ENCODE measurements at places on chromosomes 5 and 9.

GRCh38 chr5:136155761-136156160 is 23.1 kb downstream of the SMAD5 start:
- no peak for DNase-seq

DNA sequence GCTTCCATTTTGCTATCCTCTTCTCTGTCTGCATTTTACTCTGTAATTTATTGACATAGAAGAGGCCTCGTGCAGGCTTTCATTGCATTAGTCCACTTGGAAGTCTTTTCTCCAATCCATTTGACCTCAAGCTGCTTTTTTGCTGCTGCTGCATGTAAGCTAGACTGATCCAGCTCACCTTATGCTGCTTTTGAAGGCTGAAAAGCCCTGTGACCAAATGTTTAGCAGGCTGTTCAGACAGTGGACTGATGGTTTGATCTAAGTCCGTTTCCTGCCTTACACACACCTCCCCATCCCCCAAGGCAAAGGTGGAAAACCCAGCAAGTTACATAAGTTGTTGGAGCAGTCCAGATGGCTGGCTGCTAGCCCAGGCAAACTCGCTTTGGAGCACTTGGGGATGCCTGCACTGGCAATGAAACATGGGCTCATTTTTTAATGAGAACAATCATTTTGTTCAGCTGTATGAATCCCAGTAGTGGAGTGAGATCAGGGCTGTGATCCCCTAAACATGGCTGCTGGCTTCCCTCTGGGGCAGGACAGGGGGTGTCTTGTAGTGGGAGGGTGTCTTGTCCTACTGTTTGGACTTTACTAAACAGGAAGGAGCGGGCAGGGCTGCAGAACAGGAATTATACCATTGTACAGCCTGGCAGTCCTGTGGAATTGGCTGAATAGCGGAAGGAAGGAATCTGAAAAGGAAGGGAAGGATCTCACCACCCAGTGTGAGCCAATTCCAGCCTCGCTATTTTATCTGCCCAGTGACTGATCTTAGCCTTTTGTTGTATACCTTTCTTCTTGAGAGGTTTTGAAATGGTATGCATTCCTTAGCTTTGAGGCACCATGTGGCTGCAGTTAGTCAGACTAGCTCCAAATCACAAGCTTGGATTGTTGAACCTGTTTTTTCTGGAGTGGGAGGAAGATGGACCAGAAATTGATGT is 212.0 kb downstream of the ARHGAP26 start:
- no peak for DNase-seq

- DNase-seq = no peak
These were observed 91.7 kb downstream of the EDIL3 start for GRCh38 chr5:84292788-84293653.

DNA sequence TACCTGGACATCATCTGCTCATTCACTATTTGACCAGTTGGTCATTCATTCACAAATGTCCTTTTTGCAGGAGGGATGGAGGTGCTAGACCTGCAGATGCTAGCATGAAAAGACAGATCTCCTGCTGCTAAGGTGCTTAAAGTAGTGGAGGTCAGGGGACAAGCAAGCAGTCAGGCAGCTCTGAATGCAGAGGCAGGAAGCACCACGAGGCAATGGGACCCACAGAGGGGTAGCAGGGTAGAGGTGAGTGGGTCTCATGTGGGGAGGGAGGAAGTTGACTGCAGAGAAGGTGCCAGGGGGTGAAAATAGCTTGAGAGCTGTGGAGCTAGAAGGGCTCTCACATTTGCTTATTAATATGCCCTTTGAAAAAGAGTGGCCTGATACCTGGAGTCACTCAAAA is 25.2 kb downstream of the FXN start:
- no peak for DNase-seq

GRCh38 chr5:137335493-137335892 is 163.6 kb downstream of the SPOCK1 start:
- no peak for DNase-seq

DNA sequence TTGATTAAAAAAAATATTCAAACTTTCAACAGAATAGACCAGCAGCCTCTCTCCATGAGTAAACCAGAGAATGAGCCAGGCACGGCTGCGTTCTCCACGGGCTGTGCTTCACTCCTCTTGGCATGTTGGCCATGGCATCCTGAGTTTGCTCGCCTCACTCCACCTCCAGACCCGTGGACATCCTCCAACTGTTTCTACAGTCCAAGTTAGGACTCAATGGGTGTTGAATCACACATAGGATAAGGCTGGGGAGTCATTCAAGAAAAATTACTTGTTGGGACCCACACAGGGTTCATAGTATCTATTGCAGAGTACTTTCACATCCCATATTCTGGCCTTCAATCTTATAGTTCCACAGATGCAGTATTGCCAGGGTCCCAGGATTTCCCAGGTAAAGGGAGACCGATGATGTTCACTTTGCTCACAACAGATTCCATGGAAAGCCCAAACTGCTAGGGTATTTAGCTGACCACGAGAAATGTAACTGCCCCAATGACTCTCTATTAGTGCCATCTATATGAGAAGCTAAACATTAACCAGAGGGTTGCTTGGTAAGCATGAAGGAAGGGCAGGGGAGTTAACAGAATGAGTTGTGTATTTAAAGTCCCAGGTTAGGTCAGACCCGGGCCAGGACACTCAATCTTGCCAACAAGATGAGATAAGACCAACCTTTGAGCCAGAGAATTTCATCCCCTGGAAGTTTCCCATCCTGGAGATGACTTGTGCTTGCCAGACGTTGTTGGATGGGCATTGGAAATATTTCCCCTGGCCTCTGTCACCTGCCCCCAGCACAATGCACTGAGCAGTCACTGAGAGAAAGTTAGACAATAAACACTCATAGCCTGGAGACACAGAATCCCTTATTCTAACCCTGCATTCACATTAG is 19.7 kb upstream of the GDA start:
- no peak for DNase-seq

- no peak for DNase-seq
These were observed 60.4 kb upstream of the RGMB start for GRCh38 chr5:98713027-98713426.

- DNase-seq = no peak
These were observed 136.4 kb upstream of the TAS2R1 start for GRCh38 chr5:9766581-9766980.

- DNase-seq = no peak
These were observed 32.4 kb upstream of the GAS1 start for GRCh38 chr9:86979657-86980056.

DNA sequence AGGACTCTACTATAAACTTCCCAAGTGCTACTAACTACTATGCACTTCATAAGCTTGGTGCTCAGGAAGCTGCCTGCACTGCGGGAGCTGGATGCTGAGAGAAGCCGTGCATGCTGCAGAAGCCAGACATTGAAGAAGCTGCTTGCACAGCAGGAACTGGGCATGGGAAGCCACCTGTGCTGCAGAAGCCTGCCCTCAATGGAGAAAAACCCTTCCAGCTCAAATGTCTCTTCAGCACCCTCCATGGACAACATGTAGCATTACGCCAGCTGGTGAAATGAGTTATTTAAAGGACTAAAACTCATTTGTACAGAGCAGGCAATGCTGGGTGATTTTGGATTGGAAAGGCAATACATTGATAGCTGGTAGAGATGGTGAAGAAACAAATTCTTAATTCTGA is 247.2 kb downstream of the KIF4B start:
- DNase-seq = no peak

DNA sequence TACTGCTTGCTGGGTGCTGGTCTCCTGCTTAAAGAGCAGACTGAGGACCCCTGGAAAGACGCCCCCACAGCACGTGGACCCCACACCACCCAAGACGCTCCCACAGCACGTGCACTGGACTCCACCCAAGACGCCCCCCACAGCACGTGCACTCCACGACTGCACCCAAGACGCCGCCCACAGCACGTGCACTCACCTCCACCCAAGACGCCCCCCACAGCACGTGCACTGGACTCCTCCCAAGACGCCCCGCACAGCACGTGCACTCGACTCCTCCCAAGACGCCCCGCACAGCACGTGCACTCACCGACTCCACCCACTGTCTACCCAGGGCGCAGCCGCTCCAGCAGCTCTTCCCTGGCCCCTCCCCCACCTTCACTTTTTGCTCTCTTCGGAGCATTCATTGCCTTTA is 50.5 kb downstream of the EHMT1 start:
- DNase-seq = no peak

DNA sequence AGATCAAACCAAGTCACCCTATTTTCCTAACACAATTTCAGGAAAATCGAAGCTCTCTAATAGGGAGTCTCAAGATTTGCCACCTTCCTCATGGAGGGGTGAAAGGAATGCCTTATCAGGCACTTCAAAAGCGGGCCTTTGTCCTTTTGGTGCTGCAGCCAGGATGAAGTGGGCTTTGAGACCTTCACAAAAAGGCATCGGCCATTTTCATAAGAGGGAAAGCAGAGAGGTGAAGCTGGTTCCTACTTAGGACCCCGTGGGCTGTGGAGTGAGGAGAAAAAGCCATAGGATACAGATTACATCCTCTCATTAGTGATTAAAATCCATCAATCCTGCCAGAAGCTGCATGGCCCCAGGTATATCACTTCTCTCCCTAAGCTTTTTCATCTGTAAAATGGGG is 859 bp downstream of the CDKN2AIPNL start:
- no peak for DNase-seq

- DNase-seq = no peak
These were observed 7.7 kb downstream of the SLC2A8 start for GRCh38 chr9:127404631-127405030.

- no peak for DNase-seq
These were observed 27.1 kb downstream of the DPYSL3 start for GRCh38 chr5:147482706-147483180.

DNA sequence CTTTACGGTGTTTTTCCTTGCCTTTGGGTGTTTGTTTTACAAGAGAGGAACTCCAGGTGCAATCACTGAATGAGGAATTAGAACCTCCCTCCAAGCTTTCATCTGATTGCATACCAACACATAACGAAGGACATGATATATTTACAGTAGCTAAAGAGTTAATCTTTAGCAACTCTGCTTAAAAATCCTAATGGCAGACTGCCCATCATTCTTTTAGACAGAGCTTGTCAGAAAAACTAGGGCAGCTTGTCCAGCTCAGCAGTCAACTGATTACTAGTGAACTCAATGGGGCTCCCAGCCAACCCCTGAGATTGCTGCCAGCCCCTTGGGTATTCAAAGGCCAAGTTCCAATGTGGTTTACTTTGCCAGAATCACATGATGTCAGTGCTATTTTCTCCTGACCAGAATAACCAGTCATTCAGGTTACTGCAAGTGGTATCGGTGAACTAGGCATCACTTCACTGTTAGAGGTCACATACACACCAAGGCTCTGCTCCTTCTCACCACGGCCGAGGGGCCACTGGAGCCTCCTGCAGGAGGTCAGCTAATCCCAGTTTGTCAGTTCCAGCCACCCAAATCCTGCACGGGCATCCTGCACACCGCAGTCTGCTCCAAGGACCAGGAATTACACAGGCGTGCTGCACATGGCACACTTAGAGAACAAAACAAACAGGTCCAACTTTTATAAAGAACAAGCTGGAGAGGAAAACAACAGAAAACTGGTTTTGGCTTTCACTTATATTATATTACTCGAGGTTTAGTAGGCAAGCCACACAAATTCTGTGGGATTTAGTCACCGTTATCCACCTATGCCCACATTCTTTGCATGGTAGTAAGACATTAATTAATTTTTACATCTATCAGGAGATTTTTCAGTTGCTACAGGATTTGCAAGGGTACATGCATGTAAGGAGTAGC is 62.5 kb downstream of the NFIB start:
- DNase-seq = peak; percentile 36

GRCh38 chr5:149609640-149610219 is 28.4 kb downstream of the ARHGEF37 start:
- DNase-seq = no peak

DNA sequence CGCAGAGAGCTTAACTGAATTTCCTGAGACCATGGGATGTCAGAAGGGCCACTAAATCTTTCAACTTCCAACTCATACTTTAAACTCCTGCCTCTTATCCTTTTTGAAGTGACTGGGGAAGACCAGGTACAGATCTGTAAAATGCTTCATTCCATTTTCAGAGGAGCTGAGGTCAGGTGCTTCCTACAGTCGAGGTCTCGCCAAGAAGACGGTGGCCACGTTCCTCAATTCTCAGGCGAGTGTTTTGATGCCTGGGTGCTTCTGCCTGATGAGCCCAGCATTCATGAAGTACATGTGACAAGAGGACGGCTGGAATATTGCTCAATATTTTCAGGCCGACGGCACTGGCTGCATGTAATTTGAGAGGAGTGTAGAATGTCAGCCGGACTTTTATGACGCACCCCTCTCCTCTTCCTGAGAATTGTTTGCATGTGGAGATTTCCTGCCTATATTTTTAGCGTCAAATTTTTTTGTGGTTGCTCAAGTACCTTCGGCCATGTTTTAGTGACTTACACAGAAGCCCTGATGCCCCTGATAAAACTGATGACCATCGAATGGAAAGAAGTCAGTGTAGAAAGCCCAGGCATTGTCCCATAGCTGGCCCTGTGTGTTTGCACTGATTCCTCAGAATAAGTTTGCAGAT is 38.8 kb upstream of the GLRX start:
- peak; percentile 95 for DNase-seq

GRCh38 chr5:121053055-121053985 is 589.2 kb downstream of the PRR16 start:
- no peak for DNase-seq

GRCh38 chr9:123353041-123353440 is 3.0 kb upstream of the CRB2 start:
- no peak for DNase-seq

DNA sequence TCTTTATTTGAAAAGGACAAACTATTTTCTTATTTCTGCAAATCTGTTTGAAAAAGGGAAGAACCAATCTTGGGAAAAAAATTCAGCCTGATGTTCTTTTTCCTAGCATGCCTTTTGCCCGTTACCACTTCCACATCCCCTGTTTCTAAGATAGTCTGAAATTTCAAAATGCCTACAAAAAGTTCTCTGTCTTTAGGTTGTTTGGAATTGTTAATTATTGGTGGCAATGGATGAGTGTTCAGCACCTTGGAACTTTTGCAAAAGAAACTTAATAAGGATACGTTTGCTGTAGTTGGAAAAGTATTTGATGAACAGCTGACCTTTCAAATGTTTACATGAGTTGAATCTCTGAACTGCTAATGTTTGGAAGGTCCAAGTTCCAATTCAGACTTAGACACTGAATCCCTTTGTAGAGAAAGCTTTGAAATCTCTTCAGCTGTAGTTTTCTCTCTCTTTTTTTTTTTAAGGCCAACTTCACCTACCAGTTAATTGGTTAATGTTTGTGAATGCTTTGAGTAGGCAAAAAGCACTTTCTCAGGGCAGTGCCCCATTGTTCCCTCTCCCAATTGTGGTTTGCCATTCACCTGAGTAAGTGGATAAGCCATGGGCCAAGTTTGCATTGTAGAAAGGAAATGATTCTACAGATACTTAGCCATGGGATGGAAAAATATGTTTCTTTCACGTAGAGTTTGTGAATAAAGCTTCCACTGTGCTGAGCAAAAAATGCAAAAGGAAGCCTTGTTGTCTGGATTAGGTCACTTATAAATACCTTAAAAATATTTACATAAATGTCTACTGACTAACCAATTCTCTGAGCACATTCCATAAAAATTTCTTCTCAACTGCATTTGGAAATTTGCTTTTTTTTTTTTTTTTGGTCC is 156.4 kb upstream of the ELL2 start:
- no peak for DNase-seq

- no peak for DNase-seq
These were observed 457.9 kb downstream of the ENC1 start for GRCh38 chr5:74182603-74183002.

GRCh38 chr9:77710316-77710715 is 62.2 kb upstream of the GNA14 start:
- DNase-seq = no peak
